ENCODE measurements at places on chromosomes 5 and 9. TPM values are rescaled to one million over a fixed set of nuclear protein-coding genes. Genes with fewer than 3 reads are reported as not detected.

DNA sequence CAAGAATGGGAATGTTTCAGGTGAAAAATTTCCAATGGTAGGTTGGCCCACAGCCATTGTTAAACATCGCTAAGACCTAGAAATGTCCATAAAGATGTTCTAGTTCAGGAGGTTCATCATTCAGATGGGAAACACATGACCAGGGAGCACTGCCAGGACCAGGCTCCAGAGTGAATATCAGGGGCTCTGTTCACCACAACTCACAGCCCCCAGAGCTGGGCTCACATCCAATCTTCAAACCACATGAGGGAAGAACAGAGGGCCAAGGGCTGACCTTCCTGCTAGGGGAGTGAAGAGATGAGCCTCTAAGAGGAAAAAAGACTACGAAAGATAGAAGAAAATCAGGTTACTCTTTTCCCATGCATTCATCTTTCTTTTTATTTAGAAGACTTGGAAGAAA lies 205.8 kb downstream of the SEMA5A start:
- DNase-seq: no peak

Gene CAVIN4
- 10.1 TPM for total RNA-seq

Gene GZMA
- 0.36 TPM for total RNA-seq

Gene BHMT2
- total RNA-seq: 0.46 TPM

DNA sequence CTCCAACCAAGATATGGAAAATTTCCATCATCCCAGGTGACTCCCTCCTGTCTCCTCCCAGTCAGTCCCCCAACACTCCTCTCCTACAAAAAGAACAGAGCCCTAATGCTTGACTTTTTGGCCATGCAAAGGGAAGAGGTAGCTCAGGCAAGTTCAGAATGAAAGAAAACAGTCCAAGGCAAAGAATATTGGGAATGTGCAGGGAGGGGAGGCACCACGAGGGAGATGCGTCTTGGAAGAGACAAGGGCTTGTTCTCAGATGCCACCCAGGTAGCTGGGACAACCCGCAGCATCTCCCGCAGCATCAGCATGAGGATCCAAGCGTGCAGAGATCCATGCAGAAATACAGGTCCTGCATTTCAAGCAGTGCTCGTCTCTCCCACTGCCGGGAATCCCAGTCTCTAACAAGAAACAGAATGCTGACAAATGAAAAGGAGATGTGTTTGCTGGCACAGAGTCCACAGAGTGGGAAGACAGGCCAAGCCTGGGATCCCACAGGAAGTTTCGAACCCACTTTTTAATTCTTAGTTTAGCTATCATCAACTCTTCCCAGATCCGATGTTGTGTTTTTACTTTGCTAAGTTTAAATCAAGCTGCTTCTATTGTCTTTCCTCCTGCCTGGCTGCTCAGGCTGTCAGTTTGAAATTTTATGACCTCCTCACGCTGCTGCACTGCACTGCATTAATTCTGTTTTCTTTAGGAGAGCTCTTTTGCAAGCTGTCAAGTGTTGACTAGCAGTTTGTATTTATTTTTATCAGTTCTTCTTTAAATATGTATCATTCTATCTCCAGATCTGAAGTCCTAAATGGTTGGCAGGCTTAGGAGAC lies 86.8 kb upstream of the OSMR start:
- DNase-seq: no peak

DNA sequence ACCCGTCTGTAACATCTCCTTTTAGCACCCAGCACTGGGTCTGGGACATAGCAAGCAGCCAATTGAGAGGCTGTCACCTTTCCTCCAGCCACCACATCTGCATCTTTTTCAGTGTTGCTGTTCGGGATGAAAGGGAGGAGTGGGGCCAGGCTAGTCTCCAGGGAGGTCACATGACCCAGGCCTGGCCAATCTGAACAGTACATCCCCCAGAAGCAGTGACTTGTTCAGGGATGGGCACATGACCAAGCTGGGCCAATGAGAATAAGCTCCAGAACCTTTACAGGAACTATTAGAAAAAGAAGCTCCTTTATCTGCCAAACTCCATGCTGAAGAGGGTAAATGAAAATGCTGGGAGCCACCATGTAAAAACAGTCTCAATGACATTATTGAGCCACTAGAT lies 359.0 kb downstream of the SLIT3 start:
- DNase-seq: peak; percentile 71

- DNase-seq: no peak
Observed at GRCh38 chr5:143207058-143207457, 196.4 kb downstream of the NR3C1 start.

GRCh38 chr5:61824396-61824795 lies 481.6 kb upstream of the KIF2A start:
- no peak for DNase-seq

Gene SMIM23
- total RNA-seq: not detected

GRCh38 chr5:147391781-147392180 lies 118.1 kb downstream of the DPYSL3 start:
- DNase-seq: peak; percentile 82

Gene GFI1B
- total RNA-seq: 0.67 TPM

DNA sequence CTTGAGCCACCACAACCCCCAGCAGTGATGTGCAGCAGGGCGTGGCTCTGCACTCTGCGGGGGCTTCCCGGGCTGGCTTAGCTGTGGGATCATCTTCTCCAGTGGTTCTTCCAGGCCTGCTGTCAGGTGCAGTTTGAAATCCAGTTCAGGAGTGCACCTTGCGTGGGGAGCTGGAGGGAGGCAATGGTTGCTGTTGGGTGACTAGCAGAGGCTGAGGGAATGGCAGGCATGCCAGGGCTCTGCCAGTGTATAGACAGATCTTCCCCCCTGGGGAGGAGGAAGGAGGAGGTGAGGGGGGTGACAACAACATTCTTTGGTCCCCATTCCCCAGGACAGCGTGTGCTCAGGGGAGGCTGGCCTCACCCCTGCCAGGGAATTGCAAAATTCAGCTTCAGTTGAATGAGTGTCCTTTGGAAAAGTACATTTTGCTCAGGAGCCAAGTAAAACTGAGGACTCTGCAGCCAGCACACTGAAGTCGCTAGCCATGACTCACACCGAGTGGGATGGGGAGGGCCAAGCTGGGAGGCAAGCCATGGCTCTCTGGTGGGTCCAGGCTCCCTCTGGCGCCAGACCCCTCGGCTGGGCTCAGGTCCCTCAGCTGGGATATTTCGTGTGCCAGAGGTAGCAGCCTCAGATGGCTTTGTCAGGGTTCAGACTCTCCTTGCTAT lies 35.0 kb downstream of the ERGIC1 start:
- no peak for DNase-seq

Gene SMIM33
- not detected for total RNA-seq

DNA sequence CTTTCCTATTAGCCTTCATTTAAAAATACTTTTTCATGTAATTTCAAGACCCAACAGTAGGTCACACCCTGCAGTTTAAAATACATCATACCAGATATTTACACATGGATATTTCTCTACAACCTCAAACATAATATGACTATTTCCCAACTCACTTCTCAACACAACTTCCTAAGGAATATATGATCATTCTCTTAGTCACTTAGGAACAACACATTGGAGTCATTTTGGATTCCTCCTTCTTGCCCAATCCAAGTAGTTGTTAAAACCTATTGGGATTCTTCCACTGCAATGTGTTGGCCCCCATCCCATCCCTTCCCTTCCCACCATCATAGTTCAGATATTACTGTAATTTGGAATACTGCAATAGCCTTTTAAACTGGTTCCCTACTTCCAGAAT lies 145.5 kb downstream of the DCP2 start:
- no peak for DNase-seq

DNA sequence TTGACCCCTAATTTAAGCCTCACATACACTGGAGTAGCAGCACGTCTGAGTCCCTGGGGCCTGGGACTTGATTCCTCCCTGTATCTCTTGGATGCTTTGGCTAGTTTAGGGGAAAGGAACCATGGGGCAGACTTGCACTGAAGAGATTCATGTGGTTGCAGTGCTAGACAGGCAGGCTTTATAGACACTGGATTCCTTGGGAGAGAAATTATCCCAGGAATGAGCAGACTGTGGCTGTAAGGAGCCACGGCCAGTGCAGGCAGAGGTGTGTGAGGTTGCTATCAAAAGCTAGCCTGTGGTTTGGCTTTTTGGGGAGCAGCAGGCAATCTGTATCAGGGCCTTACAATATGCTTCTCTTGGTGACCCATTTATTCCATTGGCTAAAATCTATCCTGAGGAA lies 20.5 kb upstream of the PITX1 start:
- no peak for DNase-seq

Gene IRX2
- 2.8 TPM for total RNA-seq

DNA sequence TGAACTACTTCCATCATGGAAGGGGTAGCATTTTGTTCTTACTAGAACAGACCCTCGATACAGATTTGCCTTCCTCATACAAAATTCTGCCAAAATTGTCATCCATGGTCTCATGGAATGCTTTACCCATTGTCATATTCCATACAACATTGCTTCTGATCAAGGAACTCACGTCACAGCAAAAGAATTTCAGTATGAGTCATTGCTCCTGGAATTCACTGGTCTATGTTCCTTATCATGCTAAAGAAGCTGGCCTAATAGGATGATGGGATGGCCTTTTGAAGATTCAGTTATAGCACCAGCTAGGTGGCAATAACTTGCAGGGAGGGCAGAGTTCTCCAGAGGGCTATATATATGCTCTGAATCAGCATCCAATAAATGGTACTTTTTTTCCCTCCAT lies 18.2 kb upstream of the FNIP1 start:
- no peak for DNase-seq

DNA sequence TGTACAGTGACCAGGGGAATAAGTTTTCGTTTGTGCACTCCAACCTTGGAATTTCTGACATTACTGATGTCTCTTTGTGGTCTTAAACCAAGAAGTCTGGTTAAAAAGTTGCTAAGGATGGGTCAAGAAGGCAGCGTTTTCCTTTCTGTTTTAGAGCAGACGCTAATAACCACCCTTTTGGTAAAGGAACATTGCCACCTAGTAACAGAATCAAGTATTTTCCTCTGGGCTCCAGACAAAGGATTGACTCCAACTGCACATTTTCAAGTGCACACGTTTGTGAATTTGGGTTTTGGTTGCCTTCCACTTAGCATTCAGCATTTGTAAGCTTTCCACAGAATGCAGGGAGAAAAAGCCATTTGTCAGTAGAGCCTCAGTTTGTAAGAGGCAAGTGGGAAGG lies 22.2 kb upstream of the CEP78 start:
- DNase-seq: no peak

- no peak for DNase-seq
Observed at GRCh38 chr5:143222287-143223231, 180.9 kb downstream of the NR3C1 start.

GRCh38 chr5:55578771-55579170 lies 44.0 kb upstream of the PLPP1 start:
- DNase-seq: no peak

Data from endodermal cell (in vitro differentiated cells).